Ecto neural progenitor cell (in vitro differentiated cells): ENCODE measurements at places on chromosomes 6 and 20.
A peak's percentile ranks its signal among the peaks of the same experiment; 100 is the strongest.

DNA sequence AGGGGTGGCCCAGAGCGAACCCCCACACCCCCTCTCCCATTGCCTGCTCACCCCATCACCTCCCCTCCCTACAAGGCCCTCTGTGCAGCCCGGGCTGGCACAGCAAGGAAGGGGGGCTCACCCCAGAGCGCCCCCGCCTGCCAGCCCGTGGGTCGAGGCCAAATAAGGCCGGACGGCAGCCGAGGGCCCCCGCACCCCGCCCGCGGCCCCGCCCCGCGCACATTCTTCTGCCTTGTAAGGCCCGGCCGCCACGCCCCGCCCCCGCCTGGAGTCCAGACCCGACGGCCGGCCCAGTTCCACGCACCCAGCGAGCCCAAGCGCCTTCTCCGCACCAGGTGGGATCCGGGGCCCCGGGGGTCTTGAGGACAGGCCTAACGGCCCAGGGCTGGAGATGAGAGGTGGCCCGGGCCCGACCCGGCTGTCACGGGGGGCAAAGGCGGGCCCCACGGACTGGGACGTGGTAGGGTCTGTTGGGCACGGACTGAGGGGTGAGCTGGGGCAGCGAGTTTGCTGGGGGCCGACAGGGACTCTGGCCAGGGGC, at the start of gene MYL9:
Gene MYL9 (plus strand): TSS at position 293 of the 541 bp plus-strand sequence. CDS start 3,366 bp downstream, outside the sequence.
- DNase-seq = peak; percentile 88

- no peak for DNase-seq
Measured at GRCh38 chr20:39705032-39705431, 742.9 kb downstream of the DHX35 start.

- no peak for DNase-seq
Measured at GRCh38 chr6:20647585-20647984, 113.3 kb downstream of the CDKAL1 start.

DNA sequence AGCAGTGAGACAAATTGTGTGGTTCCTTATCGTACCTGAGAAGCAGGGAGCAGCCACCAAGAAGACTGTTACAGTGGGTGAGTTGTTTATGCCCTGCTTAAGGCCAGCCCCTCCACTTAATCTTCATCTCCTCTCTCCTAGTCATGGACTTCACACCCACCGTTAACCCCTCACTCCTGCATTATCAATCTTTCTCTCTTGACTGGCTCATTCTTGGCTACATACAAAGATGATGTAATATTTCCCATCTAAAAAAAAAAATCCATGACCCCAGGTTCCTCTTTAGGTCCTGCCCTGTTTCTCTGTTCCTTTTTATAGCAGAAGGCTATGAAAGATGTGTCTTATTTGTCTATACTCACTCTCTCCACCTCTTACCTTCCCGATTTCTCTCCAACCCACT, 72.4 kb downstream of the SHLD1 start:
- DNase-seq = no peak

GRCh38 chr20:34240693-34241615, at the start of gene ASIP:
ASIP (plus strand) TSS chr20:34241423; CDS start chr20:34260375, 18,952 bp downstream.
- DNase-seq = no peak

GRCh38 chr6:159756508-159756907, 5.3 kb upstream of the ACAT2 start:
- no peak for DNase-seq
